Psoas muscle (tissue), 8 donors: ENCODE measurements at places on chromosomes 7 and 10. TPM values are rescaled to one million over a fixed set of nuclear protein-coding genes. Genes with fewer than 3 reads are reported as not detected.

GRCh38 chr7:98877146-98877545 lies 1.2 kb upstream of the TRRAP start:
- DNase-seq = no peak

- DNase-seq = no peak
These were observed 1.2 kb downstream of the EN2 start for GRCh38 chr7:155458878-155459699.

GRCh38 chr10:110455446-110455845 lies 42.3 kb upstream of the DUSP5 start:
- DNase-seq = no peak

DNA sequence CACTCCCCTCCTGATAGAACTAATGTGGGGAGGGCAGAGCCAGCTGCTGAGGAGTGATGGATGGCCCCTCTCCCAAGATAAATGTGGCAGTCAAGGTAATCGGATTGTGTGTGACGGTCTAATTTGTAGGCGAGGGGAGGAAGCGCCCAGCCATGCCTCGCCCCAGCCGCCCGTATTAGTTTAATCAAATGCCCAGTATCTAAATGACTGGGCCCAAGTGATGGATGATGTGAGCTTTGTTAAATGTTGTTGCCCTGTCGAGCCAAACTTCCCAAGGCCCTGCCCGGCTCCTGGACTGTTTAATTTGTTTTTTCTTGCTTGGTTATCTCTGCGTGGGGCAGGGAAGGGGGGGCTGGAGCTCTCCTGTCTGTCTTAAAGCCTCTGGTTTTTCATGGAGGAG lies 88.4 kb upstream of the PPIF start:
- DNase-seq = no peak

DNA sequence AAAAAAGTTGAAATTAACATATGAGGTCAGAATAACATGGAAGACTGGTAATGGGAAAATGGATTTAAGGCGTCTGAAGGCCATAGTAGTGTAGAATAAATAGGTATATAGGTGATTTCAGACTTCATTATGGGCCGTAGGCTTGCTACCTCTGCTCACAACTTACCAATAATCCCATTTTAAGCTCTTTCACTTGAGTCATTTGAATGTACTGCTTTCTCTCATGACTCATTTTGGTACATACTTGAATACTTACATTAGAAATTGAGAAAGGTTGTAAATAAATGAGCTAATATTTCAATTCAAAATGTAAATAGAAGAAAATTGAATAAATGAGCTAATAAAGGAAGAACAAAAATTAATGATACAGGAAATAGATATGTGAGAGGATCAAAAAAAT lies 42.2 kb upstream of the NEUROD6 start:
- DNase-seq = no peak

- no peak for DNase-seq
These were observed 95.2 kb upstream of the ZNF716 start for GRCh38 chr7:57354679-57355338.

DNA sequence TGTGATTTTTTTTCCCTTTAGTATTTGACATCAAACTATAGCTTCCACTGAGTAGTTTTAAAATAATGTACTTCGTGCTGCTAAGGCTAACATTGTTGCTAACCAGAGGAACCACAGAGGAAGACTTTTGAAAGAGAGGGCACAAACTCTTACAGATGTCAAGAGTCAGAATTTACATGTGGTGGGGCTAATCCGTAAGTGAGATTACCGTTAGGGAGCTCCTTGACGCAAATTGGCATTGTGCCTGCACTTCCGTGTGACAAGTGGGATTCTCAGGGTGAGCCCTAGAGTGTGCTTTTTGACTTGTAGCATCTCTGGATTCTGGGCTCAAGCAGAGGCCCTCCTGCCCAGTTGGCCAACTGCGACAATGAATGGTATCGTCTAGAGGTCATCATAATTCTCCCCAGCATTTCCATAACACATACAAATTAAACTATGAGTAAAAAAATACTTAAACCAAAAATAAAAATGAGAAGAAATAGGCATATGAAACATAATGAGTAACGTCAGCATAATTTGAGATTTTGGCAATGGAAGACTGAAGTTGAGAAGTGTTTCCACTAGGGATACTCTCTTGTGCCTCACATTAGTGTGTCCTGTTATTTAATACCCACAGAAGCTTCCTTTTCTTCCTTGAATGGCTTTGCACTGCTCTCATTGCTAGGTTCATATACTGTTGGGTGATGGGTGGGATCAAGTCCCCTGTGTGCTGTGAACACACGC lies 164.0 kb downstream of the SDK1 start:
- DNase-seq = no peak

DNA sequence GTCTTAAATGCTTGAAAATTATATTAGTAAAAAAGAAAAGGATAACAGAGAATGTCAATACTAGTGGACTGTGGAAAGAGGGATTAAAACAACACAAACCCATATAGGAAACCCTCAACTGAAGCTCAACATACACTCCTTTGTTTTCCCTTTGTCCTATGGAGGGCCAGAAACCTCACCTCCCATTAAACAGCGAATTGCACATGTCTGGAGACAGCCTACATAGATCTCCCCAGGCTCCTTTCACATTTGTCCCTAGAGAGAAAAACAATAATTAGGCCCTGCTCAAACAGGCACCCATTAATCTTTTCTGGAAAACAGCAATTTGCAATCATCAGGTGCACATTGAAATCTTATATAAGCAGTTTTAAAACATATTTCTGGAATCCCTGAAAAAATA lies 87.6 kb upstream of the SEMA3D start:
- no peak for DNase-seq

- no peak for DNase-seq
These were observed 21.8 kb downstream of the CYP2C19 start for GRCh38 chr10:94784256-94784655.

GRCh38 chr7:73397521-73398281 lies 35.9 kb upstream of the FZD9 start:
- peak; percentile 45 for DNase-seq

DNA sequence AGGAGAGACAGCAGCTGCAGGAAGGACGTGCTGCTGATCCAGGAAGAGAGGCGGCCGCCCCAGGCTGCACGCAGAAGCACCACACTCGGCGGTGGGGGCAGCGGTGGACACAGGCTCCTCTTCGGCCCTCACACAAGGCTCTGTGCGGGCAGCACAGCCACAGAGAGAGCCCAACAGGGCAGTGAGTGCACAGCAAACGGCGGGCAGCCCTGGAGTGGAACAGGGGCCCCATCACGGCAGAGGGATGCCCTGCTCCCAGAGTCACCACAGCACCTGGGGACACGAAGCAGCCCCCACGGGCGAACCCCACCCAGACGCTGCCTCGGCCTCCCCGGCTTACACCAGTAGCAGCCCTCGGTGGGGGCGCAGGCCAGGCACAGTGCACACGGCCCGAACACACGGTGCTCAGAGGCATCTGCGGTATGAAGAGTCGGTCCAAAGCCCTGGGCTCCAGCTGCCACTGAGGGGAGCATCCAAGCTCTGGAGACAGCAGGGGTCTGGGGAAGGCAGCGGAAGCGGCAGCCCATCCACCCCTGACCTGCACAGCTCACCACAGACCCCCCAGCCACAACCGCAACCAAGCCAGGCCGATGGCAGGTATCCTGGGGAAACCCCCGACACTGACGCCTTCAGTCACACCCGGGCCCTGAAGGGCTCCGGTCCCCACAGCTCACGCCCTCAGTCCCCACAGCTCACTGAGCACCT lies 16.8 kb downstream of the NUDT1 start:
- no peak for DNase-seq

- no peak for DNase-seq
These were observed 15.4 kb upstream of the MEST start for GRCh38 chr7:130476297-130477150.

DNA sequence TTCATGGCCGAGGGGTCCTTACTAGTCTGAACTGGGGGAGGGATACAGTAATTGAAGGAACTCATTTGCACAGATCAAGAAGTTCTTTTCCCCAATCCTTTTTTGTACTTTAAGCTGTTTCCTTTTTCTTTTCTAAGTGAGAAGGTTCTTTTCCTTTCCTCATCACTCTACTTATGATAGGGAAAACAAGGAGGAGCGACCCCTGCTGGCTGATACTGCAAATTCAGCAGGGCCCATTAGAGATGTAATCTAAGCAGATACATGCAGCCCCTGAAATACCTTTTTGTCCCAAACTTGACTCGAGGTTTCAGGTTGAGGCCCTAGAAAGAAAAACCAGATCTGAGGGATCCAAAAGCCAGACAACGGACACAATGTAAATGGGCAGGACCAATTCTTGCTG lies 305.5 kb downstream of the DNAJB9 start:
- no peak for DNase-seq

DNA sequence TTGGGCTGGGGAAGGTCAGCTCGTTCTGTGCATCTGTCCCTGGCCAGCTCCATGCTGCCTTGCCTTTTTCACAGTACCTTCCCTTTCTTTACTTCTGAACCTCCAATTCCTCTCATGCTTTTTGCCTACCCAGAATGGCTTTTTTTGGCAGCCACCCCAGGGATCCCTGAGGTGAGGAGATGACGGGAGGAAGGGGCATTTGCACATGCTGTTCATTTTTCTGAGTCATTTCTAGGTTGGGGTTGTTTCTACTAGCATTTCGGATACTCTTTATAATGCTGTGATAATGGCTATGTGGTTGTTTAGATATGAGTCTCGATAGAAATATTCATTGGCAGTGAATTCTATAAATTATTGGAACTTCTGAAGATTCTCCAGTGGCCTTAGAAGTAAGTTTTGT lies 415.1 kb upstream of the FZD8 start:
- no peak for DNase-seq

GRCh38 chr10:4596951-4597350 lies 229.1 kb upstream of the AKR1E2 start:
- DNase-seq = no peak

DNA sequence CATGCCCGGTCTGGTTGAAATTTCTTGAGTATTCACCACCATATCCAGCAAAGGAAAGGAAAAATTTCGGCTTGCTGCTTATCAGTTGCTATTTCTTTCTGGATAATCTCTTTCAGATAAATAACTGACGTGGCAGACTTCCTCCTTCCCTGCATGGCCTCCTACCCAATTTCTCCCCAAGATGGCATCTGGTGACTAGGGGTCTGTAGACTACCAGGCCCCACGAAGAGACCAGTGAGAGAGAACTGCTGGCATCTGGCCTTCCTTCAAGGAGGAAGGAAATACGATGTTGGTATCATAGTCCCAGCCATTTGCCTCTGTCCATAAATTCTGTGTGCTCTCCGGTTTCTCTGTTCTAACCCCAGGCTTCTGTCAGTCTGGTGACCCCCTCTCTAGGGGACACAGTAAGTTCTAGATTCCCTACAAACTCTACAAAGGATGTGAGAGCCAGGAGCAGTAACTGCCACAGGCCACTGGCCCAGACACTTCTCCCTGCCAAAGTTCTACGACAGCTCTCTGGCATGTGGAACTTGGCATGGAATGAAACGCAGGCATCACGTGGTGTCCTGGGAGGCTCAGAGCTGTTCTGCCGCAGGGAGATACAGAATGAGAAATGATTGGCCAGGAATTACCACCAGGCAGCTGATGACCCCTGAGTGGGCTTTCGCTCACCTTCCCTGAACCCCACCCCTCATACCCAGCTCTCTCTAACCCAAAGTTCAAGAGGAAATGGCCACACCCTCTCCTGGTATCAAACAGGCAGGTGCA lies 30.0 kb upstream of the MSRB2 start:
- DNase-seq = peak; percentile 81

- no peak for DNase-seq
These were observed 9.6 kb downstream of the PSD start for GRCh38 chr10:102408728-102409603.

- no peak for DNase-seq
These were observed 2.8 kb upstream of the TECTB start for GRCh38 chr10:112280205-112280921.

- no peak for DNase-seq
These were observed 3.8 kb downstream of the POLM start for GRCh38 chr7:44078521-44078920.

- DNase-seq = no peak
These were observed 93.1 kb upstream of the TEX47 start for GRCh38 chr7:88888684-88889083.

DNA sequence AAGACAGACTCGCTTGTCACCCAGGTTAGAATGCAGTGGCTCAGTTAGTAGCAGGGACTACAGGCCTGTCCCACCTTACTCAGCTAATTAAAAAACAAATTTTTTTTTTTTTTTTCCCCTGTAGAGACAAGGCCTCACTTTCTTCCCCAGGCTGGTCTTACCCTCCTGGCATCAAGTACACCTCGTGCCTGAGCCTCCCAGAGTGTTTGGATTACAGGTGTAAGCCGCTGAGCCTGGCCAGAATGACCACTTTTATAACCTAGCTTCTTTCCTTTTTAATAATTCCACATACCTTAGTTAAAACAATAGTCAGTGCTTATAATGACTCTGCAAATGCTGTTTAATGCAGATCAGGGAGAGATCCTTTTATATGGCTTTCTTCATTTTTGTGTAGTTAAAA lies 31.3 kb downstream of the RSBN1L start:
- no peak for DNase-seq

GRCh38 chr7:106827626-106828025 lies 37.5 kb upstream of the PIK3CG start:
- no peak for DNase-seq

- no peak for DNase-seq
These were observed 44.2 kb upstream of the PTER start for GRCh38 chr10:16392531-16393069.

GRCh38 chr10:46094931-46095750 lies 49.1 kb upstream of the MSMB start:
- DNase-seq = no peak

GRCh38 chr10:43960981-43961380 lies 312.3 kb upstream of the ZNF32 start:
- DNase-seq = no peak

- DNase-seq = no peak
These were observed 4.4 kb downstream of the FUOM start for GRCh38 chr10:133353202-133353959.

LANCL2 gene
- polyA plus RNA-seq = 6.4 TPM

PRR15 gene
- polyA plus RNA-seq = 0.05 TPM

TFR2 gene
- polyA plus RNA-seq = not detected

AP5Z1 gene
- polyA plus RNA-seq = 15.2 TPM

FGFBP3 gene
- polyA plus RNA-seq = 0.41 TPM

GALNT11 gene
- 14.0 TPM for polyA plus RNA-seq

CPVL gene
- polyA plus RNA-seq = 2.8 TPM

TRIM50 gene
- polyA plus RNA-seq = 0.12 TPM

SPDYE11 gene
- polyA plus RNA-seq = not detected

MYL7 gene
- polyA plus RNA-seq = not detected

GDF2 gene
- polyA plus RNA-seq = not detected

SAMD9L gene
- polyA plus RNA-seq = 1.9 TPM

CROT gene
- 3.1 TPM for polyA plus RNA-seq

ELN gene
- 10.6 TPM for polyA plus RNA-seq

PRTFDC1 gene
- 0.51 TPM for polyA plus RNA-seq

AQP1 gene
- 97.8 TPM for polyA plus RNA-seq

CACNB2 gene
- 0.20 TPM for polyA plus RNA-seq

H2BK1 gene
- not detected for polyA plus RNA-seq
